Ascending aorta (tissue), 2 donors: ENCODE measurements at places on chromosomes 2 and 18. TPM values are rescaled to one million over a fixed set of nuclear protein-coding genes. Genes with fewer than 3 reads are reported as not detected.
A peak's percentile ranks its signal among the peaks of the same experiment; 100 is the strongest.

HOXD13 gene
- total RNA-seq: not detected

- H3K27ac ChIP-seq: peak overlapping the region; percentile 85
- no peak for DNase-seq
- H3K4me3 ChIP-seq: no peak overlapping the region
Measured at GRCh38 chr2:43340945-43341356, 114.5 kb upstream of the ZFP36L2 start.

GRCh38 chr2:235573331-235574221, 79.7 kb downstream of the AGAP1 start:
- no peak overlapping the region for H3K4me3 ChIP-seq
- H3K27me3 ChIP-seq: no peaks in the 10 kb centered on the region
- H3K4me1 ChIP-seq: no peaks in the 10 kb centered on the region
- DNase-seq: no peak
- H3K36me3 ChIP-seq: no peaks in the 10 kb centered on the region

- no peaks in the 10 kb centered on the region for H3K36me3 ChIP-seq
- H3K27me3 ChIP-seq: no peaks in the 10 kb centered on the region
Measured at GRCh38 chr2:9780368-9781130, 62.7 kb upstream of the TAF1B start.

GRCh38 chr2:202965810-202966460, 48.7 kb upstream of the NBEAL1 start:
- DNase-seq: no peak
- no peaks in the 10 kb centered on the region for H3K27me3 ChIP-seq
- no peaks in the 10 kb centered on the region for H3K36me3 ChIP-seq

GRCh38 chr2:122446761-122447160, 691.3 kb downstream of the TSN start:
- H3K36me3 ChIP-seq: no peaks in the 10 kb centered on the region
- no peaks in the 10 kb centered on the region for H3K4me1 ChIP-seq
- DNase-seq: no peak
- no peak overlapping the region for H3K27ac ChIP-seq

GKN2 gene
- 0.75 TPM for total RNA-seq

DNA sequence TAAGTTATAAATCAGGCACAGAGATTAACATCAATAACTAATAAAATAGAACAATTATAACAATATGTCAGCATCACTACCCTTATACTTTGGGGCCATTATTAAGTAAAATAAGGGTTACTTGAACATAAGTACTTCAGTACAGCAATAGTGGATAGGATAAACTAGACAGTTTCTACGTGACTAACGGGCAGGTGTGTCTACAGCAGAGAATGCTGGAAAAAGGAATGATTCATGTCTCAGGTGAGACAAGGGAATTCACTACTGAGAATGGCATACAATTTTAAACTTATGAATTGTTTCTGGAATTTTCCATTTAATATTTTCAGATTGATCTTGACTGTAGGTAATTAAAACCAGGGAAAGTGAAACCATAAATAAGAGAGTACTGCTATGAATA, 5.5 kb downstream of the WDR75 start:
- H3K27ac ChIP-seq: no peak overlapping the region
- H3K4me1 ChIP-seq: peaks cover 5% of the 10 kb centered on the region
- no peaks in the 10 kb centered on the region for H3K27me3 ChIP-seq
- DNase-seq: no peak
- H3K4me3 ChIP-seq: no peak overlapping the region

GRCh38 chr18:12621742-12622306, 36.1 kb downstream of the SPIRE1 start:
- H3K36me3 ChIP-seq: no peaks in the 10 kb centered on the region
- no peaks in the 10 kb centered on the region for H3K4me1 ChIP-seq

DNA sequence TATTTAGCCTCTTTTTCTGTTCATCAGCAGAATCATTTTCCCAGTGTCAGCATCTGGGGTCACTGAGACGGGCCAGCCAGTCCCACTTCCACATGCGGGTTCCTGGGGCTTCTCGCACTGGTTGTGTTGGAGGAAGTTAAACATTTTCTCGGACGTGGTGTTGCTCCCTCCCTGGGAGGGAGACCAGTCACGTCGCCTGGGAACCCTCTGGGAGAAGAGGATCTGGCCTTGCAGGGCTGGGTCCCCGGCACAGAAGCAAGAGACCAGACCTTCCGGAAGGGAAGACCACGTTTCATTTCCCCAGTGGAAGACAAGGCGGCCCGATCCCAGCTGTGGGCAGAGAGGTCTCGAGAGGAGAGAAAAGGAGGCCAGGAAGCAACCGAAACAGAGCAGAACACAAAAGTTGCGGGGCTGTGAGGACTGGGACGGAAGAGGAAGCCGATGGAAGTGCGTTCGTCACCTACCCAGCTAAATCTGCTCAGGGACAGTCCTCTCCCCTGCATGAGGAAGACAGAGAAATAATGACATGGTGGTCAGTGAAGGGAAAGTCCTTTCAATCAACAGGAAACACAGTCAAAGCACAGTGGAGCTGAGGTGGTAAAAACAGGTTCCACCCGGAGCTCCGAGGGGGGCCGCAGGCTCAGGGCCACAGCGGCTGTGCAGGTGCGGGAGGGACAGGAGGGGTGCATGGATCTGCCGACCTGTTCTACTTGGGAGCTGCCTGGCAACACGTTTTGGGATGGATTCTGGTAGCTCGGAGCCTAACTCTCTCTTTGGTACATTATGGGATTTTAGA, 144.4 kb downstream of the MBP start:
- no peak for DNase-seq
- H3K27me3 ChIP-seq: no peaks in the 10 kb centered on the region
- no peak overlapping the region for H3K4me3 ChIP-seq
- no peaks in the 10 kb centered on the region for H3K4me1 ChIP-seq
- H3K27ac ChIP-seq: no peak overlapping the region
- H3K36me3 ChIP-seq: no peaks in the 10 kb centered on the region

DNA sequence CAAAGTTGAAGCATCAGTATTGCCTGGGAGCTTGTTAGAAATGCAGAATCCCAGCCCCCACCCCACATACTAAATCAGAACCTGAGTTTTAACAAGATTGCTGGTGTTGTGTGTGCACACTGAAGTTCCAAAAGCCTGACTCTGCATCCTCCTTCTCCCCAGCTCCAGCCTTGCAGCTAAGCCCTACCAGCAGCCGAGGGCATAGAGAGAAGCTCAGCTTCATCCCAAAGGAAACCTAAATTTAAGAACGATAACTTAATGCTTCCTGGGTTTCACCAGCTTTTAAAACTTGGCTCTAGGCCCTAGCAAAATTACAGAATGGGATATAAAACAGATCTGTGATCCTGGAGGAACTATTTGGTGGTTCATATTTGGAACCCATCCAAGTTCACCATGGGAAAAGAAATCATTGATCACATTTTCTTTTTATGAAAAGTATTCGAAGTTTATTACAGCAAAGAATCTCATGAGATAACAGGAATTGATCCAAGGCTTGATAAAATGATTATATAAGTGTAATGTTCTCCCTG, 11.1 kb downstream of the SMYD1 start:
- no peak overlapping the region for H3K4me3 ChIP-seq
- no peaks in the 10 kb centered on the region for H3K36me3 ChIP-seq
- no peaks in the 10 kb centered on the region for H3K4me1 ChIP-seq
- no peaks in the 10 kb centered on the region for H3K27me3 ChIP-seq
- H3K27ac ChIP-seq: no peak overlapping the region
- DNase-seq: no peak

GRCh38 chr18:79275461-79275860, 120.3 kb upstream of the NFATC1 start:
- DNase-seq: no peak
- no peak overlapping the region for H3K27ac ChIP-seq
- H3K4me3 ChIP-seq: no peak overlapping the region
- H3K36me3 ChIP-seq: peaks cover 11% of the 10 kb centered on the region
- no peaks in the 10 kb centered on the region for H3K4me1 ChIP-seq
